ENCODE measurements at places on chromosomes 12 and 14.

- DNase-seq = no peak
Observed at GRCh38 chr12:57836442-57837375, 9.8 kb downstream of the CTDSP2 start.

GRCh38 chr14:22300646-22301045 is 288.4 kb downstream of the DAD1 start:
- no peak for DNase-seq

- no peak for DNase-seq
Observed at GRCh38 chr14:69675245-69675583, 63.8 kb downstream of the SUSD6 start.

- DNase-seq = no peak
Observed at GRCh38 chr12:66636771-66637170, 42.1 kb downstream of the GRIP1 start.

DNA sequence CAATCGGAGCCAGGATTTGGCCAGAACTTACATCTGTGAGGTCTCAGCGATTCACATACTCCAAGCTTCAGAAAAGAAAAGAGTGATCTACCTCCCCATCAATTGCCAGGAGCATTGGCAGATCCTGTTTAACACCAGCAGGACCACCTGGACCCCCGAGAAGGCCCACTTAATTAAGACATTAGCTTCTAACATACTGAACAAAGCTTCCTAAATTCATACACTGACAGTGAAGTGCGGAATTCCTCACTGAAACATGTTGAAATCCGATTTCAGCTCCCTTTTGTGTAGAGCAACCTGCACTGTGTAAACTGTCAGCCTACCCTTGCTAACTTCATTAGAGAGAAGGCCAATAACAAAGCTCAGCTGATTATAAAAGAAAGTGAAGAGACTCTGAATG is 274.0 kb downstream of the NOVA1 start:
- no peak for DNase-seq

DNA sequence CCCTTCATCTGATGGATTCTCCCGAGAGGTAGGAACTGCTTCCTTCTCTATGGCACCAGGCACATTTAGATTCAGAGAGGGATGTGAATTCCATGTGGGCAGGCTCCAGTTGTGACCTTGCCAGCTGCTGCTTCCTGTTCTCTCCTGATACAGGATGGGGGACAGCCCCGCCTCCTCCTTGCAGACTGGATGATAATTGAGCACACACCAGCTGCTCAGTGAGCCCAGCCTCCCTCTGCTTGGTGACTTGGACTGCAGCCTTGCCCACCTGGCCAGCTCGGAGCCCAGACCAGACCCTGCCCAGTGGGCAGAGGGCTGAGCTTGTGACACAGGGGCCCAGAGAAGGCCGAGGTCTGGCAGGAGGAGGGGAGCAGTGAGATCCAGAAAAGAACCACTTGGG is 90.2 kb downstream of the CALM1 start:
- DNase-seq = no peak

DNA sequence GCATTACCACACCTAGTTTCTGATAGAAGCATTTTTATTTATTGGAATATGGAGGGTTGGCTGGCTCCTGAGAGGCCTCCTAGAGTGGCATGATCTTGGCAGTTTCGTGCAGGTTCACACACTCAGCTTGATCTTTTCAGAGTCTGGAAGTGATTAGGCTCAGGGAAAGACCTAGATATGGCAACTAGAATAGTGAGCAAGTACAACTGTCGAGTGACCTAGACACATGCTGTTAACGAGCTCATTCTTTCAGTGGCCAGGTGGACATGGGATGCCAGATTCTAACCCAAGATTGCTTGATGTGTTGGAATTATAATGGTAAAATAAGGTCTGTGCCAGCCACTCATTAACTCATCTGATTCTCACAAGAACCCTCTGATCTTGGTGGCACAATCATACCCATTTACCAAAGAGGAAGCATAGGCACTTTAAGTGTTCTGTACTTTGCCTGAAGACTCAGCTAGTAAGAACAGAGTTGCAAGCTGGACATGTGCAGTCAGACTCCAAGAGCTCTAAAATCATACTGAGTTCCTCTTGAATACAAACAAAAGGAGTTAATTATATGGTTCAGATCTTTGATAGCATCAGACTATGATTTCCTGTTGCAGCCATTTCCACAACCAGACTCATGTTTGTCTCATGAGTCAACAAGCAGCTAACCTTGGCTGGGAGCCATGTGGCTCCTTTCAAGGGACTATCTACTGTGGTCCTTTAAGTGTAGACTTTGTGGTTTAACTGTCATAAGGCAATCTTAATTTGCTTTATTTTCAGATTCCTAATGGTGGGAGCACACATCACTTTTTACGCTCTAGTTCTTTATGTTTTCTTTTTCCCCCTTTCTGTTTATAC is 144.2 kb downstream of the PLEKHA5 start:
- no peak for DNase-seq

DNA sequence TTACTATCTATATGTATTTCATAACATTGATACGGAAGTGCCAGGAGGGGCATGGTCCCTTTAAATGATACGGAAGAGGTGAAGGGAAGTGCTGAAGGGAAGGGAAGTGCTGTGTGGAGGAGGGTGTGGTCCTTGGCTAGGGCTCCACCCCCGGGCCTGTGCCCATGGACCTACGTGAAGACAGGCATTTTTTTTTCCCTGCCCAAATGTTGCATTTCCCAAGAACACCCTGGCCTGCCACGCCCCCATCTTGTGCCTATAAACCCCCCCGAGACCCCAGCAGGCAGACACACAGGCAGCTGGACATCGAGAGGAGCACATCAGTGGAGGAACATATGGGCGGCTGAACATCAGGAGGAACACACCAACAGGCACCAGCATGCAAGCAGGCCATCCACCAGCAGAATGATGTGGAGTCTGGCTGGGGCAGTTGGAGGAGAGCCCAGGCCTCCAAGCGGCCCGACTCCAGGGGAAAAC is 134.1 kb downstream of the SLC41A2 start:
- DNase-seq = no peak

- DNase-seq = no peak
Observed at GRCh38 chr14:69982220-69982839, 103.1 kb downstream of the SMOC1 start.

DNA sequence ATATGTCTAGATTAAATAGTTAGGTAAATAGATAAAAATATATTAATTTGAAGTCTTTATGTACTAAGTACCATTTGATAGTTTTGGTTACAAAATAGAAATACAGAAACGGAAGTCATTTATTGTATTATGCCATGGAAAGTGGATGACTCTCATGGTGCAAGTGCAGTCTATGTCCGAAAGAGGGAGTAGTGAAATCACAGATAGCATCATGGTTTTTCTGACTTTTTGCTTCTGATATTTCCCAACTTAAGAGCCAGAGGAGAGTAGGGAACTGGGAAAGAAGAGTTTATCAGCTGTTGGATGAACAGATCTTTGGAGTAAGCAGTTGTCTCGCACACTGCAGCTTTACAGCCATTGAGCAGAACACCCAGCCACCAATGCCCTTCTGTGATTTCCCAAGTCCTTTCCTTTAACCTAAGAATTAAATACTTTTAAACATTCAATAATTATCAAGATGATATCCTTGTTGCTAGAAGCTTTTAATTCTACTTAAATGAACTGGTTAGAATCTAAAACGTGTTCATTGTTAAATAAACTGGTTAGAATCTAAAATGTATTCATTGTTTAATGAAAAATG is 18.4 kb upstream of the SRGAP1 start:
- no peak for DNase-seq

DNA sequence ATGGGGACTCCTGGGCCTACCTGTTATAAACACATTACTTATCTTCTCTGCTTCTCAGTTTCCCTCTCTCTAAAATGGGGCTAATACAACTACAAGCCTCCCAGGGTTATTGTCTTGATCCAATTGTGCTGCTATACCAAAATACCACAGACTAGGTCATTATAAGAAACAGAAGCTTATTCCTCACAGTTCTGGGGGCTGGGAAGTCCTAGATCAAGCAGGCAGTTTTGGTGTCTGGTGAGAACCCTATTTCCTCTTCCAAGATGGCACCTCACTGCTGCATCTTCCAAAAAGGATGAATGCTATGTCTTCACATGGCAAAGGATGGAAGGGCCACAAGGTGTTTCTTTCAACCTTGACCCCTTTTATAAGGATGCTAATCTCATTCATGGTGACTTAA is 732.9 kb upstream of the TBX3 start:
- no peak for DNase-seq

- no peak for DNase-seq
Observed at GRCh38 chr12:19298836-19299605, 140.3 kb upstream of the AEBP2 start.

GRCh38 chr14:76376409-76376877 is 506 bp downstream of the ESRRB start:
- DNase-seq = no peak

- no peak for DNase-seq
Observed at GRCh38 chr14:31206536-31207286, 882 bp downstream of the HECTD1 start.

GRCh38 chr14:62436261-62436660 is 609.0 kb downstream of the KCNH5 start:
- no peak for DNase-seq

- DNase-seq = no peak
Observed at GRCh38 chr14:101184104-101184455, 280.6 kb upstream of the RTL1 start.

DNA sequence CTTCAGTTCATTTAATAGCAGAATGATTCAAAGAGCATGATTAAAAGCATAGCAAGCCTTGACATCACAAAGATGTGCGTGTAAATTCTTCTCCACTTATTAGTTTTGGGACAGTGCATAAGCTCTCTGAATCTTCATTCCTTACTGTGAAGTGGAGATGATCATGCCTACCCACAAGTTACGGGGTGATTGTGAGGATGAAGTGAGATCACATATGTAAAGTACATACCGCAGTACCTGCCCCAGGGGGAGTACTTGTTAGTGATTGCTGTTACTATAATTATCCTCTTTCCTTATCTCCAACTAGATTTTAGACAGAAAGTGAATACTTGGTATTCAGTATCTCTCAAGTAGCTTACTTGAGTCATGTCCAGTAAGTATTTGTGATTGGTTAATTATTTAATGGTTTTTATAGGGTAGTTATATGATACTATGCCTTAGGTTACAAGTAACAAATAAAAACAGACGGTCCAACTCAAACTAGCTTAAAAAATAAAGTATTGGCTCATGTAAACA is 6.0 kb downstream of the RAD9B start:
- no peak for DNase-seq

DNA sequence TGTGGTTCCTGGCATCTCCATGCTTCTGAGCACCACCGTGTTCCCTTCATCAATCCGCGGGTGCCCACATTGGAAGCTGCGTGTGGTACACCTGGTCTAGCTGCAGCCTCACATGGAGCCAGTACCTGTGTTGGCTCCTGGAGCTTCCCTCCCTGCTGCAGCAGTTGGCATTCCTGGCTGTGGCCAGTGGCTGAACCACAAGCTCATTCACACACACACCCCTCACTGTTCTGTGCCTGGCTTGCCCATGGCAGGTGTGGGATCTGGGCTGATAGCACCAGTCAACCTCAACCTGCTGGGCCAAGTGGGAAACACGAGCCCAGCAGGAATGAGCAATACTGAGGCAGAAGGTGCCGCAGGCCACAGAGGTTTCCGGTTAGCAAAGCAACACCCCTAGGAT is 256.2 kb upstream of the LRFN5 start:
- no peak for DNase-seq

DNA sequence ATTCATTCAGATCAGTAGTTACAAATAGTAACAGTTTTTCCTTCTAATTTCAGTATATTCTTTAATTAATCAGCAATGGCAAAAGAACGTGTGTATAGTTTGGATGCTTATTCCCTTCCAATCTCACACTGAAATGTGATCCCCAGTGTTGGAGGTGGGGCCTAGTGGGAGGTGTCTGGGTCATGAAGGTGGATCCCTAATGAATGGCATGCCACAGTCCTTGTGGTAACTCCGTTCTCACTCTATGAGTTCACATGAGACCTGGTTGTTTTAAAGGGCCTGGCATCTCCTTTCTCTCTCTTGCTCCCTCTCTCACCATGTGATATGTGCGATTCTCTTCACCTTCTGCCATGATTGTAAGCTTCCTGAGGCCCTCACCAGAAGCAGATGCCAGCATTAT is 18.9 kb upstream of the SYNDIG1L start:
- no peak for DNase-seq

GRCh38 chr14:93011141-93011529 is 88.2 kb downstream of the CHGA start:
- no peak for DNase-seq

GRCh38 chr14:50835280-50835679 is 4.3 kb upstream of the NIN start:
- no peak for DNase-seq

DNA sequence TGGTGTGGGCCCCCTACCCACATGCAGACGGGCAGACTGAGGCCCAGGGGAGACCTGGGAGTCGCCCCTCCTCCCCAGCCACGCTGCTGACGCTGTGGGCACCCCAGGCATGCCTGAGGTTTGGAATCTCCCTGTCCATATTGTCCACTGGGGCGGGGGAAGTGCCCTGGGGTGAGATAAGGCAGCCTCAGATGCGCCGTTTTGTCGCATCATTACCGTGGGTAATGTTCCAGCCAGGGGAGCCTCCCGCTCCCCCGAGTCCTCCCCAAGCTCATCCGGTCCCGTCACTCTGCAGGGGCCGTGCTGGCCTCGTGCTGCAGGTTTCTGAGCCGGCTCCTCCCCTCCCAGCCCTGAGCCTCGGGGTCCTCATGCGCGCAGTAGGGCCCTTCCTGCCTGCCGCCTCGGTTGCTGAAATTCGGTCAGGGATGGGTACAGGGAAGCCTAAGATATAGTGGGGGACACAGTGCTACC is 11.4 kb downstream of the INF2 start:
- no peak for DNase-seq

DNA sequence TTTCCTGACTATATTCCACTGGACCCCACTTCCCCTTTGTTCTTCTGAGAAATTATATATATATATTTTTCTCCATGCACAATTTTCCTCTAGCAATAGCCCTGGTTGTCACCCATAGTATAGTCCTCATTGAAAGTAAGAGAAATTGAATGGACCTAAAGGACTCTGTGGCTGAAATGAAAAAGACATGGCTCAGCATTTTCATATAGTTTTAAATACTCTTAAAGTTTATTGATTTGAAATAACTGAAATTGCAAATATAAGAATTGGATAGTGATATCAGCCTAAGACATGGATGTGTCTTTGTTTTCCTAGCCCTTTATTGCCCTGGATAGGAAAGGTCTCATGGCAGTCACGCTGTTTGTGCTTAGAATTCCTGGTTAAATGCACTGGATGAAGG is 113.8 kb downstream of the ANO6 start:
- no peak for DNase-seq

GRCh38 chr12:65510584-65511050 is 232.1 kb downstream of the MSRB3 start:
- no peak for DNase-seq

DNA sequence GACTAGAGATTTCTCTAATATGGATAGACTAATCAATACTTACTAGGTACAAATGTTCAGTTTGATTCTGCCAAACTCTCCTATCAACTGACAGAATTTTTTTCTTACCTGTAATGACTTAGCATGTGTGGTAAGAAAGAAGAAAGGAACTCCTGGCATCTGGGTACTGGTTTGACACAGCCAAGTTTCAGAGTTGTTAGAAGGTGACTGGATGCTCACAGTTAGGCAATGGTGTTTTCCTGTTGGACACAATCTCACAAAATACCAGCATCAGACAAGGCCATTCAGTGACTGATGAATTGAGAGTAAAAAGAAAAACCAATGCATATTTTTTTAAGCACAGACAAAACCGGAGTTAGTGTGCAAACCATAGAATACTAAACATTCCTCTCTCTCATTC is 4.2 kb downstream of the MUCL1 start:
- DNase-seq = no peak

GRCh38 chr14:103045371-103045869 is 11.9 kb downstream of the CDC42BPB start:
- no peak for DNase-seq
